NCI-H524 treated with DMSO at 0.1 percent for 48 hours (cell line): ENCODE measurements at places on chromosomes 6 and 20.
A peak's percentile ranks its signal among the peaks of the same experiment; 100 is the strongest.

- peak; percentile 81 for DNase-seq
These were observed 75.8 kb downstream of the PREP start for GRCh38 chr6:105326833-105327770.

- DNase-seq = no peak
These were observed 96.2 kb downstream of the JARID2 start for GRCh38 chr6:15342114-15342513.

DNA sequence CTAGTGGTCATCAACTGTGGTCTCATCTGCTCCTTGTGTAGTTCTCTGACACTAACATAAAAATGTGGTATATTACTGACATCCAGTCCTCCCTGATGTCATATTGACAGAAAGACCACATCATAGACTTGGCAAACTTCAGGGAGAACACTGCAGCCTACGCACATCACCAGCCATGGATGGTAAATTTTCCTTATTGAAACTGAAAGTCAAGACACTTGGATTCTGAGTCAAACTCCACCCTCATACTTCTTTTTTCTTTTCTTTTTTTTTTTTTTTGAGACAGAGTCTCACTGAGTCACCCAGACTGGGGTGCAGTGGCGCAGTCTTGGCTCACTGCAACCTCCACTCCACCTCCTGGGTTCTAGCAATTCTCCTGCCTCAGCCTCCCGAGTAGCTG lies 25.4 kb downstream of the NDRG3 start:
- DNase-seq = no peak

DNA sequence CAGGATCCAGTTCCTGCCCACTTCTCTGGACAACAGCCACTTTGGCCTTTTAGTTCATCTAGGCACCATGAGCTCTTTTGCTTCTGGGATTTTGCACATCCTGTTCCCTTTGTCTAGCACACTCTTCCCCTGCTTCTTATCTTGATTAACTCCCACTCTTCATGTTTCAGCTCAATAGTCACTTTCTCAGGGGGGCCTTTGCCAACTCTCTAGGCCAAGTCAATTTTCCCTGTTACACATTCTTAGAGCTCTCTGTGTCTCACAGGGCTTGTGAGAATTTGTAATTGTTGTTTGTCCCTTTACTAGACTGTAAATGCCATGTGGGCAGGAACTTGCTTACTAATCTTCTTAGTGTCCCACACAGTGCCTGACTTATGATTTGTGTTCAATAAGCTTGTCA lies 58.1 kb upstream of the EPB41L1 start:
- DNase-seq = no peak

- DNase-seq = no peak
These were observed 52.5 kb upstream of the TAGAP start for GRCh38 chr6:159097256-159097655.

DNA sequence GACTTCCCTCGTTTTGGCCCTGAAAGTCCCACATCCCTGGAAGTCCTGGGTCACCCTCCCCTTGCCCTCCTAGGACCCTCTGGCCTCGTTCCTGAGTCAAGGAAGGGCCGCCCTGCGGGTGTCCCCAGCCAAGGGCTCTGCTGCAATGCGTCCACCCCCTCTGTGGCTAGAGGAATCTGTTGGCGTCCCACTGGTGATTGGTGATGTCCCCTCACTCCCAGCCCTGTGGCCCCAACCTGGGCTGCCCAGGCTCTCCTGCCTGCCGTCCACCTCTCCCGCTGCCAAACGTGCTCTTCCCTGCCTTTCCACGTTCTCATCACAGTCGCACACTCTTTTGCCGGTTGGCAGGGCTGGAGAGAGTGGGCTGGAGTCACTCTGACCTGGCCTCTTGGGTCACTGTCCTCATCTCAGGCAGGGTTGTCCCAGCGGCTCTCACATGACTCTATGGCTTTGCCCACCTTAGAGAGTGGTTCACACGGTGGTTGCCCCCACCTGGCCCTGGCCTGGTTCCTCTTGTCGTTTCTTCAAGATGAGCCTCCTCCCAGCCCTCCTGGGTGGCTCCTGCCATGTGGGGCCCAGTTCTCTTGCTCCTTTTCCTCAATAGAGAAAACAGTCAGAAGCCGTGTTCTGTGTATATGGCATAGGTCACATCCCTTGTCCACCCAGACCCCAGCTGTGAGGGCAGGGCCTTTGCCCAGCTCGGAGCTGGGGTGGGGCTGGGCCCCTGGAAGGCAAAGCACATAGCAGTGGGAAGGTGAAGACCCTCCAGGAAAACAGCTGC lies 100.9 kb downstream of the TMEM242 start:
- DNase-seq = no peak

DNA sequence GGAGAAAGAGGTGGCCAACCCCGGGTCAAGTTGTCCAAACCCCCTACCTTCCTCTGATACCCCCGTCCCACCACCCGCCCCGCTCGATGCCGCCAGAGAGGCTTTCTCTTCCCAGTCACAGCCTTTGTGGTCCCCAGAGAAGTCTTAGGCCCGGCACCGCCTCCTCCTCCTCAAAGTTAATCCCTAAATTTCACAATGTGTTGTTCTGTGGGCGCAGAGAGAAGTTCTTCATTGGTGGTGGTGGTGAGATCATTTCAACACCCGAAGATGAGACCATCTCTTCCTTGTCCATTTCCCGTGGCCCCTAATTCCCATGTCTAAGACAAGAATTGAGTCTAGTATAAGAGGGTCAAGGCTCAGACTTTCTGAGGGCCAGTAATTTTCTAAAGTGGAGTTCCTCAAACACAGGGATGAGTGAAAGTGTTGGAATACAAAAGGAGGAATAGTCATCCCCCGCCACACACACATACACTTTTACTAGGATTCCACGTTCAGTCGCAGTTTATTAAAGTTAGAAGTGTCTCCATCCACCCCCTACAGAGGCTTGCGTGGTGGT lies 10.4 kb downstream of the TRIM31 start:
- no peak for DNase-seq

DNA sequence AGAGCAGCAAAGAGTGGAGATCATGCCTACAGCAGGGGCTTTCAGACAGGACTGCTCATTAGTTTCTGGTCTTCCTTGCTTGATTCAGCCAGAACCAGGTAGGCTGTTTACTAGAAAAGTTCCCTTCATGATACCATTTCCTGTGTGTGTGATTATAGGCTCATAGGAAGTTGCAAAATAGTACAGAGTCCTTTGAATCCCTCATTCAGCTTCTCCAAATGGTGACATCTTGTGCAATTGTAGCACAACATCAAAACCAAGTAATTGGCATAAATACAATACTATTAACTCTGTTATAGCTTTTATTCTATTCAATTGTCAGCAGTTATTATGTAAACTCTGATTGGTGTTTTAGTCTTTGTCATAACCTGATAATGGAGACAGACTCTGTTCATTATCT lies 347.3 kb upstream of the CDH4 start:
- DNase-seq = no peak

GRCh38 chr20:24703284-24703610 lies 233.8 kb downstream of the SYNDIG1 start:
- DNase-seq = no peak

GRCh38 chr20:18390201-18390600 lies 76.6 kb downstream of the DZANK1 start:
- DNase-seq = no peak

DNA sequence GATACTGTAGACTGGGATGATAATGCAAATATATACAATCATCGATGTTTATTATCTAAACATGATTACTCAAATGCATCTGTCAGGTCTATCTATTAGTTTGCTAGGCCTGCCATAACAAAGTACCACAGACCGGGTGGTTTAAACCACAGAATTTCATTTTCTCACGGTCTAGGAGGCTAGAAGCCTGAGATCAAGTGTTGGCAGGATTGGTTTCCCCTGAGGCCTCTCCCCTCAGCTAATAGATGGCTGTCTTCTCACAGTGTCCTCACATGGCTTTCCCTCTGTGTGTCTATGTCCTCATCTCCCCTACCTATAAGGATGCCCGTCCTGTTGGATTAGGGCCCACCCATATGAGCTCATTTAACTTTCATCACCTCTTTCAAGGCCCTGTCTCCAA lies 512.6 kb upstream of the SLC35B3 start:
- no peak for DNase-seq

DNA sequence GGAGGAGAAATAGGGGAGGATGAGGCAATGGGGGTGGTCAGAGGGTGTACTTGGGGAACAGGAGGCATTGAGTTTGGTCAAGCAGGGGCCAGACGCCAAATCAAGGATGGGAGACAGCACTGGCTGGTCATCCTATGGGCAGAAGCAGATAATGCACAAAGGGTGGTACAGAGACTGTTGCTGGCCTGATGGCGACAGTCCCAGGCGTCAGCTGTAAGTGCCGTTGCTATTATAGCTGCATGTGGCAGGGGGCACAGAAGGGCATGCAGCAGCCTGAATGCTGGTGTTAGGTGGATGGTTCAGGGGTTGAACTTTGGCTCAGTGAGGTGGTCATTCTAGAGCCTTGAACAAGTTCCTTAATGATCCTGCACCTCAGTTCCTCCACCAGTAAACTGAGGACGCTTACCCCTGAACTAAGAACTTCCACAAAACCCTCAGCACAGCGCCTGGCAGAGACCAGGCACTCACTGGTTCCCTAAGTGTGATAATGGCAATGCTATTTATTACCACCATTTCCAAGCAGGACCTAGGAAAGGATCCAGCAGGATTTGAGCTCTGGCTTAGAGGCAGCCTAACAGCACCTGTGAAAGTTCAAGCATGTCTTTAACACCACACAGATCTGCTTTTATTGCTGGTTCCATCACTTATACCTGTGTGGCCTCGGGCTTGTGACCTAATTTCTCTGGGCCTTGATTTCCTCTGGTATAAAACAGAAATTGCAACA lies 162.7 kb downstream of the INSM1 start:
- no peak for DNase-seq

- DNase-seq = no peak
These were observed 40.3 kb upstream of the PPP1R3G start for GRCh38 chr6:5044866-5045265.

GRCh38 chr20:63224412-63225081 lies 8.6 kb upstream of the YTHDF1 start:
- DNase-seq = no peak

GRCh38 chr20:34861386-34862084 lies 11.1 kb downstream of the GGT7 start:
- DNase-seq = no peak
